Astrocyte (in vitro differentiated cells and primary cell): ENCODE measurements at places on chromosomes 12 and 14. TPM values are rescaled to one million over a fixed set of nuclear protein-coding genes. Genes with fewer than 3 reads are reported as not detected.

DNA sequence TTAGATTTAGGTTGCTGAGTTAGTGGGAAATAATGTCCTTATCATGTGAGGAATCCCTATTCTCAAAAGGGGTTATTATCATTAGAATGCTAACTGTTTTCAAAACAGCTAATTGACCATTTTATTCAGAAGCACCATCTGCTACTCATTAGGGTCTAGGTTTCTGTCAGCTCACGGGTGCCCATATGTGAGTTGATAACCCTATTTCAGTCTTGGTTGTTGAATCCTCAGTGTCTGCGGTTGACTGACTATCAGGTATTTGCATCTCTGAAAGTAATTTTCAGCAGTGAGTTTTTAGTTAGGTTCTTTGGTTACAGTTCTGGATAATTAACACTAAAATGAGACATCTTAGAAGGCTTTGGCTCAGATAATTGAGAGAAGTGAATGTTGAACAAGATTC, 1404.0 kb downstream of the AACS start:
- DNase-seq = no peak

- DNase-seq = no peak
Measured at GRCh38 chr12:56160193-56160763, 2.1 kb downstream of the MYL6 start.

- DNase-seq = peak; percentile 12
Measured at GRCh38 chr12:78402366-78403134, 462.0 kb upstream of the SYT1 start.

Gene LRRC43
- total RNA-seq = 0.72 and 0.73 TPM in 2 replicates

Gene KRT81
- 1.2 TPM in 2 replicates for total RNA-seq

Gene FBLN5
- total RNA-seq = 12.5 and 14.9 TPM in 2 replicates

DNA sequence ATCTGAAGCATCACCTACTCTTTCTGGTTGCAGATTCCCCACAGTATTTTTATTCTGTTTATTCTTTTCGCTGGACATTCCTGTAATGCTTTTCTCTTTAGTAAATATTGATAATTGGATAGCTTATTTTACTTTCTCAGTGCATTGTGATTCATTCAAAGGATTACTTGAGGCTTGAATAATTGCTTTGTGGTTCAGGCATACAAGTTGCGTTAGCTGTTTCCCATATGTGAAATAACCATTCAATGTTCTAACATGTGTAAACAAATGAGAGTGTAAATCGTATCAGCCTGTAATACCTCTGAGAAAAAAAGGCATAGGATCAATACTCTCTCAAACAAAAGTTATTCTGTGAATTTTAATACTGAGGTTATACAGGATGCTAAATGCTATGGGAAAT, 1004.2 kb upstream of the SEL1L start:
- no peak for DNase-seq

GRCh38 chr14:99636487-99636886, 8.4 kb upstream of the HHIPL1 start:
- DNase-seq = no peak

Gene ZDHHC22
- 0.50 and 0.52 TPM in 2 replicates for total RNA-seq

Gene CMA1
- not detected in 2 replicates for total RNA-seq

Gene TEX52
- not detected in 2 replicates for total RNA-seq

Gene FAIM2
- 0.10 and 0.18 TPM in 2 replicates for total RNA-seq

- DNase-seq = peak; percentile 93
Measured at GRCh38 chr14:65179918-65180724, 77.8 kb upstream of the MAX start.

Gene IFI27L1
- 28.4 and 30.8 TPM in 2 replicates for total RNA-seq

- DNase-seq = no peak
Measured at GRCh38 chr14:49582113-49582977, 3.8 kb downstream of the RPS29 start.

GRCh38 chr14:88937706-88938105, 113.3 kb downstream of the TTC8 start:
- DNase-seq = peak; percentile 55

DNA sequence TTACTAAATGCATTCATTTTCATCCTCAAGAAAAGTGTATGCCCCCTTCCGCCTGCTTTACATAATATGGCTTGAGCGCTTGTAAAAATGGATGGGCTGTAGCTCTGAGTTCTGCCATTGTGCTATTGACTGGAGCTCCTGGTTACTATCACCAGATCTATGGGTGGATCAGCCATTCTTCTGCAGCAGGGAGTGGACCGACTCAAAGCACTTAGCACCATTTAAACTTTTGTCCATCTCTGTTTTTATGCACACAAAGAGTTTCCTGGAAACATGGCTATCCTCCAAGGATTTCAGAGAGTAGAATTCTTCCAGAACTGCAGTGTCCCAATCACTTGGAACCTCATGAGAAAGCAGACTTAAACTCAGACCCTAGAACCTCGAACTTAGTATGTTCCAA, 4.5 kb upstream of the NUMB start:
- no peak for DNase-seq

DNA sequence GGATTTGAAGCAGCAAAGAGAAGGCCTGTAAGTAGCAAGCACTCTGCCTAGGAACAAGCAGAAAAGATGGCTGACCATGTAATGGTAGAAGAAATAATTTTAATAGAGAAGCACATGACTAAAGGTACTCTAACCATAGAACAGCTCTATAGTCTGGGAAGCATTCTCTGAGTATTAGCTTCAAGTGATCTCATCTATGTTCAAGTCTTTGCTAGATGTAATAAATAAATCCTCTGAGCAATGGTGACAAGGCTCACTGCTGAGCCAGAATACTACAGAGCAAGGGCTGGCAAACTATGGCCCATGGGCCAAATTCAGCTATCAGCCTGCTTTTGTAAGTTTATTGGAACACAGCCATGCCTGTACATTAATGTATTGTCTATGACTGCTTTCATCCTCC, 84.8 kb downstream of the PEBP1 start:
- DNase-seq = no peak

GRCh38 chr14:101965181-101965544, 790 bp downstream of the DYNC1H1 start:
- DNase-seq = no peak

DNA sequence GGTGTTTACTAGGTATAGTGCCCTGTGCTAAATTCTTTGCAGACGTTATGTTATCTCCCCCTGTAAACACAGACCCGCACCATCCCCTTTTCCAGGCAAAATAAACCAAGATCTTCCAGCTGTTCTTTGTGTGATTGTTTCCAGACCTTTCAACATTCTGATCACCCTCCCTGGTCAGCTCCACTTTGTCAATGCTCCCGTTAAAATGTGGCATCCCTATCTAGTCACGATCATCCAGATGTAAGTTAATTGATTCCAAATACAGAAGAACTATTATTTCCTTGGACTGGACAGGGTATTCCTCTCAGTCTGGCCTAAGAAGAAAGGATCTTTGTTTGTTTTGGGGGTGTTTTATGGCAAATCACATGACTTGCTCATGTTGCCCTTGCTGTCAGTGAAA, 127.6 kb upstream of the ARID2 start:
- DNase-seq = no peak

- DNase-seq = no peak
Measured at GRCh38 chr14:100900837-100901390, 2.6 kb downstream of the RTL1 start.

- DNase-seq = no peak
Measured at GRCh38 chr12:89513544-89513943, 11.1 kb downstream of the GALNT4 start.

GRCh38 chr14:78131201-78131600, 39.0 kb upstream of the NRXN3 start:
- DNase-seq = no peak

DNA sequence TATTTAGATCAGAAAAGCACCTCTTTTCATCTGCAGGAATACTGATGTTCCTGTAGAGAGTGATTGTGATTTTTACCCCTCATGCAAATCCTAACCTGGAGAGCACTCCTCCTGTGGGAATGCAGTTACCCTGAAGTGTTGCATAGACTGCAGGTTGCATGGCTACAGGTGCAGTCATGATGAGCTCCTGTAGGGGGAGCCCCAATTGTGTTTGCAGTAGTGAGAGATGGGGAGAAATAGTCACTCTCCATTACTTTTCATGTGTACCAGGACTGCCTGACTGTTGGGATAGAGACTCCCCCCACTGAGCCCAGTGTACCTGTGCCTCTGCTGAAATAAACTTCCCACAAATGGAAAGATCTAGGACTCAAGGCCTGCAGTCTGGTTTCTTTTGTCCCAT, 1086.5 kb downstream of the SLC6A15 start:
- DNase-seq = no peak

DNA sequence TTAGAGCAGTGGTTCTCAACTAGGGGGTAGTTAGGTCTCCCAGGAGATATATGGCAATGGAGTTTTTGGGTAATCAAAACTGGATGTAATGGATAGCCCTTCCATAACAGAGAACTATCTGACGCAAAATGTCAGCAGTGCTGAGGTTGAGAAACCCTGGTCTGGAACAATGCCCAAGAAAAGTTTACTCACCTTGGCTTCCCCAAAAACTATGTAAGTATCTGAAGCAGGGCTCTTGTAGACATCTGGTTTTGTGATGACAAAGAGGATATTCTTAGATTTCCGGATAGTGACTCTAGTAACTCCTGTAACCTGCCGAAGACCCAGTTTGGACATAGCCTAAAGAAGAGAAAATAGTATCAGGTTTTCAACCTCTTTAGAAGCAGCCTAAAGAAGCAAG, 11.8 kb downstream of the NACA start:
- no peak for DNase-seq

Gene SMARCC2
- total RNA-seq = 57.5 and 57.6 TPM in 2 replicates
